ENCODE measurements at places on chromosomes 2 and 18. TPM values are rescaled to one million over a fixed set of nuclear protein-coding genes. Genes with fewer than 3 reads are reported as not detected.

DNA sequence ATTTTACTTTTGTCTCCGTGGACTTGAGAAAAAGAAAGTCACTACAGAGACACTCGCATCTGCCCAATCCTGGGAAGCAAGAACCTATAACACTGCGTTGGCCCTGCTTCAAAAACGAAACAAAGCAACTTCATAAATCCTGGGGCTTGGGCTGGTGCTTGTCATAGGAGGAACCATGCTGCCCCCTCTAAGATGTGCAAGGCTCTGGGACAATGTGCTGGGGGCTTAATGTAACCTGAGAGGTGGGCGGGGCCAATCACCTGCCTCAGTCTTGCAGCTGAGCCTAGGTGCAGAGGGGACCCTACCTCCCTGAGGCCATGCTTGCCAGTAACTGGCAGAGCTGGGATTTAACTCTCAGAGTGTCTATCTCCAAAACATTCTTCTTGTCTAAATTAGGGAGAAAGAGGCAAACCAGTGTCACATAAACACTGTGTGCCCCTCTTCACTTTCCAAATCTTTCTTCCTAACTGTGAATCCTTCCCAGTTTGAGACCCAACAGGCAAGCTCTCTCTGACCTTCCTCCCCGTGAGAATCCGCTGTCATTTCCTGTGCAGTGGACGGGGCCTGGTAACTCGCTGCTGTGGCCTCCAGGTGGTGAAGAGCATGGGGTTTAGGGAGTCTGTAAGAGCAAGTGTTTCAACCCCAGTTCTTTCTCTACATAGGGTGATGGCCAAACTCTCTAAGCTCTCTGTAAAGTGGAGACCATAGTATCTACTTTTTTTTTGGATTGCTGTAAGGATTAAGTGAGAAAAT is 115.1 kb downstream of the ACKR3 start:
- DNase-seq: no peak

DNA sequence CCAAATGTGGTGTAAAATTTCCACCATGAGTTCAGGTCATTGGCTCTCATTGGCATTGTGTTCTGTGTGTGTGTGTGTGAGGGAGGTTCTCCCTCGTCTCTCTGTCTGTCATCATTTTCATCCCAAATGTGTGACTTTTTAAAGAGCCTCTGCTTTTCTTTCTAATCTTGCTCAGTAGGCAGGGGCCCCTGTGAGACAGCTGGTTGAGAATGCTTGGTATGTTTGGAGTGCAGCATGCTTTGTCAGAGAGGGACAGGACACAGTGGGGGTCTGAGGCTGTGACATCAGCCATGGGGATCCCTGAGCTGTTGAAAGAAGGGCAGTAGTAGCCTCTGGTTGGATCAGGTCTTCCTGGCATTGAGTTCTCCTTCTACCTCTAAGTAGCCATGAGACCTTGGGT is 10.6 kb downstream of the PTPRM start:
- no peak for DNase-seq

GRCh38 chr2:136284226-136285119 is 166.5 kb upstream of the CXCR4 start:
- no peak for DNase-seq

DNA sequence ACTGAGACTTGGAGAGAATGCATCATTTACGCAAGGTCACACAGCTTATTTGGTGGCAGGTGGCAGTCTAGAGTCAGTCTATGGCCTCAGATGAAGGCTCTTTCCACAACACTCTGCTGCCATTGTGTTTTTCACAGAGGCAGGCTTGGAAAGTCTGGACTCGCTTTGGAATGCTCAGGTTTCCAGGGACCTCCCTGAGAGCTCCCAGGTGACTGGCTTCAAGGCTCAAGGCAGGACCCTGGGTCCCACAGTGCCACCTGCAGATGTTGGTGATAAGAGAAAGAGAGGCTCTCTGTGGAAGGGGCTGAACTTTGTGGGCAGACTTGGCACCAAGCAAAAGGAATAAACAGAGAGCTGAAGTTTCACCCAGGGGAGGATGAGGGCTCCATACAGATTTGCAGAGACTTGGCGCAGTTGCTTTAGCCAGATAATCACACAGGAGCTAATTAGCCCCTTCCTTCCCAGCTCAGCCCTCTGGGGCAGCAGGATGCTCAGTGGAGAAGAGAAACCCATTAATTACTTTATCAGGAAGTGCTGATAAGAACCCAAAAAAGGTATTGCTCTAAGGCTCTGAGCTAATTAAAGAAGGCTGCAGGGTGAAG is 103.5 kb downstream of the LBH start:
- DNase-seq: peak; percentile 40

DNA sequence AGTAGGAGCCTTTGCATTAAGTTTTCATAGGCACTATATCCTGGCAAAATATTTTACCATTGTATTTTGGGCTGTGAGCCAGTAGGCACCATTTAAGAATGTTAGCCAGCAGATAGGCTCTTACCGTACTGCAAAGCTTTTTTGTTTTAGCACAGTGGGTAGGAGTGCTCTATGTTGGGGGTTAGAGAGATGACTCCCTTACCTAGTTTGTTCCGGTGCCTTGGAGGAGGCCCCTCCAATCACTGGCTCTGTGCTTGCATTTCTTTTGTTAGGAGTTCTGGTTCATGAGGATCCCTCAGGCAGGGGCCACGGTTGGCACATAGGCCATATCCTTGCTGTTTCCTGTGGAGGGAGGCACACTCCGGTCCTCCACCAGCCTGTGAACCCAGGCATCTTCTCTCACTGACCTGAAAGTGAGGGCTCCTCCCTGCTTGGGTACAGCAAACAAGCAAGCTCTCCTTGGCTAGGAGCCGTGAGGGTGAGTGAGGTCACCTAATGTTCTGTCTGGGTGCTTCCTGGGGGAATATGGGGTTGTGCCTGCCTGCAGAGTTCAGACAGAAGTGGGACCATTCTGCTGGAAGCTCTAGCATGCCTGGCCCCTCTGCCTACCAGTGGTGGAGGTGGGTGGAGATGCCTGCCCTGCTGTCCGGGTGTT is 29.8 kb downstream of the LTBP1 start:
- DNase-seq: no peak

DNA sequence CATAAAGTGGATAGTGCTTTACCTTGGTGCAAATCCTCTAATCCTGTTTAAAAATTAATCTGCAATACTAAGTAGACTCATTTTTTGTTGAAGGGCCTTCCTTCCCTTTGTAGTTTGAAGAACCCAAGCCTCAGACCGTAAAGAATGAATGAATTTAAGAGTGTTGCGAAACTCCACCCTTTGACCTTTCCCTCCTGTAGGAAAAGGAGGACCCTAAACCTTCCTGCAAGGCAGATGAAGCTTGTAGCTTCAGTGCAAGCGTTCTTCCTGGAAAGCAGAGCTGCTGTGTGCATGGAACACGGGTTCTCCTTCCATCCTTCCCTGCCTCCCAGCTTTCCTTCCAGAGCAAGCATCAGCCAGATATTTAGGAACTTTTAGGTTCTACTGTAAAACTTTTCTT is 1.7 kb downstream of the IMPA2 start:
- DNase-seq: no peak

GRCh38 chr2:117845304-117845703 is 30.8 kb downstream of the DDX18 start:
- DNase-seq: no peak

GRCh38 chr2:160124571-160124970 is 62.2 kb upstream of the PLA2R1 start:
- no peak for DNase-seq

CNGA3 gene
- total RNA-seq: not detected

GRCh38 chr2:222809582-222809981 is 51.3 kb upstream of the ACSL3 start:
- no peak for DNase-seq

DNA sequence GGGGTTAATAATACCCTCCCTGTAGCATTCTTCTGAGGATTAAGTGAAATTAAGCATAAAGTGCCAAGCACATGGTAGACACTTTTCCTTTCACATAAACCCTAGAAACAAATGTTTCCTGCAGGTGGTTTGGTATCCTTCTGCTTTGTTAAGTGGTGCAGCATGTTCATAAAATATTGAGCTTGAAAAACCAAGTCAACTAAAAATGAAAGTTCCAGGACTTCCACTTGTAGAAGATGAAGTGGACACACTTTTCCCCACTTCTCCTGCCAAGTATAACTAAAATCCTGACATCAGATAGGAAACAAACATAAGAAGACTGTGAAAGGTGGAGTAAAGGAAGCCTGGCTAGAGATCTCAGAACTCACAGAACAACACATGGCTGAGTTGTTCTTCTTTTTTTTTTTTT is 90.5 kb downstream of the COLEC12 start:
- no peak for DNase-seq

FAHD2B gene
- 21.0 TPM for total RNA-seq

Data from activated CD4-positive, alpha-beta T cell treated with anti-CD3 and anti-CD28 coated beads for 36 hours (primary cell).